OCI-M1 (cell line): ENCODE measurements at places on chromosomes 16 and 17.

- no peak for DNase-seq
Observed at GRCh38 chr17:10579270-10579669, 29.8 kb upstream of the MYH2 start.

DNA sequence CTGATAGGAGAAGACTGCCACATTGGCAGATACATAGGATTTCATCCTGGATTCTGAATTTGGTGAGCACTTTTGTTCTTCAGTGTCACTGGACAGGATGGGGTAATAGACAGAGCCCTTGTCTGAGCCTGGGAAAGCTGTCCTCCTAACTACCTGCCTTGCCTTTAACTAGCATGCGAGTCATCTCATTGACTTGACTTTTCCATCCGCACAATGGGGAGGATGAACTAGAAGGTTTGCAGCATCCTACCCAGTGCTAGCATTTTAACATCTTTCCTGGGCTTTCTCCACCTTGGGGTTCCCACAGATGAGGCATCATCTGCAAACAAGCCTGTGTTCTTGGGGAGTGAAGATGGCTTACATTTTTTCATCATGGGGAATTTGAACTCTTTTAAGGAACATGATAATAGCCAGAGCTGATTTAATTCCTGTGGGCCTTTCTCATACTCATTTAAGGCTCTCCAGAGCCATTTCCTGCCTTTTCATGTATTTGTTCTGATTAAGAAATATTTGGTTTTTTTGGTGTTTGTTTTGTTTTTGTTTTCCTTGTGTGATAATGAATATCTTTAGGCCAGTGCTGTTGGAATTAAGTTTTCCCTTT is 139.5 kb downstream of the MSI2 start:
- DNase-seq, result no peak

DNA sequence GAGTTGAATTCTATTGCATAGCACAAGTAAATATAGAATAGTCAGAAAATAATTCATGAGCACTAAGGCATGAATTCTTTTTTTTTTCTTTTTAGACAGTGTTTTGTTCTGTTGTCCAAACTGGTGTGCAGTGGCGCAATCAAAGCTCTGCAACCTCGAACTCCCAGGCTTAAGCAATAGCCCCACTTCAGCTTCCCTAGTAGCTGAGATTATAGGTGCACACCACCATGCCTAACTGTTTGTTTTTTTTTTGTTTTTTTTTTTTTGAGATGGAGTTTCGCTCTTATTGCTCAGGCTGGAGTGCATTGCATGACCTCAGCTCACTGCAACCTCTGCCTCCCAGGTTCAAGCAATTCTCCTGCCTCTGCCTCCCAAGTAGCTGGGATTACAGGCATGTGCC is 16.6 kb downstream of the TUBD1 start:
- no peak for DNase-seq

DNA sequence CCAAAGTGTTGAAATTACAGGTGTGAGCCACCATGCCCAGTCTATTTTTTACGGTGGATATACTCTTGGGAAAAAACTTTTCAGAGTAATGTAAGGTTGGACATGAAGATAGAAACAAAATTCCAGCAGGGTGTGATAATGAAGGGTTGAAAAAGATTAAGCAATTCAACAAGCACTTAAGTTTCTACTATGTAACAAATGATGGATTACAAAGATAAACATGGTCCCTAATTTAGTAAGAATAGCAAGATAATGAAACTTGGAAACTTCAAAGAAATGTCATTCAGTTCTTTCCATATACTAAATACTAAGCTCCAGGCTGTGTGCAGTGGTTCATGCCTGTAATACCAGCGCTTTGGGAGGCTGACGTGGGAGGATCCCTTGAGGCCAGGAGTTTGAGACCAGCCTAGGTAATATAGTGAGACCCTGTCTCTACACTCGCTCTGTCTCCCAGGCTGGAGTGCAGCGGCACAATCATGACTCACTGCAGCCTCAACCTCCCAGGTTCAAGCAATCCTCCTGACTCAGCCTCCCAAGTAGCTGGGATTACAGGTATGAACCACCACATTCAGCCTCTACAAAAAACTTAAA is 31.0 kb downstream of the PSMD12 start:
- DNase-seq, result no peak

DNA sequence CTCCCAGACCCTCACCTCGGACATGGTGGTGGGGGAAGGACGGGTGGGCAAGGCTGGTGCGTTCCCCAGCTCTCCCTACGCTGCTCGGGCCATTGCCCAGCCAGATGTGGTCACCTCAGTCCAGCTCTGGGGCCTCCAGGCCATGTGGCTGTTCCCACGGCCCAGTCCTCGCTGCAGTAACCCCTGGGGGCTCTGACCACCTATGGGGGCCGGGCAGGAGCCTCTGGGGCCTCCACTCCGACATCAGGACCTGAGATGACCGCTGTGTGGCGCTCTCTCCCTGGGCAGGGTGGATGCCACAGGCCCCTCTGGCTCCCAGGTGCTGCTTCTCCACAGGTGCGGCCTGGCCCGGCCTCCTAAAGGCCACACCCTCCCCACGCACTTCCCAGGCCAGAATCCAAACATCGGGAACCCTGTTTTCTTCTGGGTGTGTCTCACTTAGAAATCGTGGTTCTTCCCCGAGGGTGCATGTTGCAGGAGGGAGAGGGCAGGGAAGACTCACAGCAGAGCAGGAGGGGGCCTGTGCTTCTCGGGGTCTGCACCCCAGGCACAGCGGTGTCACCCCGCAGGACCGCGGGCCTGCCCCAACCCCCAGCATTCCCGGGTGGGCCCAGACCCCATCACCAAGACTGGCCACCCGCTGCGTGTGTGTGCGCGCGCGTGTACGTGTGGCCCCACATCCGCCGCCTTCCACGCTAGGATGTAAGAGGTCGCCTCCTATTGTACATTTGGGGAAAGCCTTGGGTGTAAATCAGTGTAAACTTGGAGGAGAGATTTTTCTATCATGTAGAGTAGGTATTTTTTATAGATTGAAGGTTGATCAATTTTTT is 5.9 kb upstream of the CAPN15 start:
- DNase-seq, result no peak

GRCh38 chr16:89371968-89372634 is 118.3 kb downstream of the ANKRD11 start:
- no peak for DNase-seq

- DNase-seq, result no peak
Observed at GRCh38 chr17:9187828-9188227, 166.5 kb downstream of the NTN1 start.

- DNase-seq, result peak; percentile 27
Observed at GRCh38 chr16:88536971-88537751, 33.0 kb upstream of the ZC3H18 start.

GRCh38 chr17:69367298-69367697 is 40.4 kb upstream of the ABCA5 start:
- peak; percentile 30 for DNase-seq

GRCh38 chr16:27703545-27703944 is 153.6 kb downstream of the KATNIP start:
- no peak for DNase-seq

- DNase-seq, result peak; percentile 24
Observed at GRCh38 chr17:46159686-46160085, 33.5 kb downstream of the KANSL1 start.

- DNase-seq, result peak; percentile 82
Observed at GRCh38 chr17:28008513-28008912, 34.0 kb upstream of the NLK start.

DNA sequence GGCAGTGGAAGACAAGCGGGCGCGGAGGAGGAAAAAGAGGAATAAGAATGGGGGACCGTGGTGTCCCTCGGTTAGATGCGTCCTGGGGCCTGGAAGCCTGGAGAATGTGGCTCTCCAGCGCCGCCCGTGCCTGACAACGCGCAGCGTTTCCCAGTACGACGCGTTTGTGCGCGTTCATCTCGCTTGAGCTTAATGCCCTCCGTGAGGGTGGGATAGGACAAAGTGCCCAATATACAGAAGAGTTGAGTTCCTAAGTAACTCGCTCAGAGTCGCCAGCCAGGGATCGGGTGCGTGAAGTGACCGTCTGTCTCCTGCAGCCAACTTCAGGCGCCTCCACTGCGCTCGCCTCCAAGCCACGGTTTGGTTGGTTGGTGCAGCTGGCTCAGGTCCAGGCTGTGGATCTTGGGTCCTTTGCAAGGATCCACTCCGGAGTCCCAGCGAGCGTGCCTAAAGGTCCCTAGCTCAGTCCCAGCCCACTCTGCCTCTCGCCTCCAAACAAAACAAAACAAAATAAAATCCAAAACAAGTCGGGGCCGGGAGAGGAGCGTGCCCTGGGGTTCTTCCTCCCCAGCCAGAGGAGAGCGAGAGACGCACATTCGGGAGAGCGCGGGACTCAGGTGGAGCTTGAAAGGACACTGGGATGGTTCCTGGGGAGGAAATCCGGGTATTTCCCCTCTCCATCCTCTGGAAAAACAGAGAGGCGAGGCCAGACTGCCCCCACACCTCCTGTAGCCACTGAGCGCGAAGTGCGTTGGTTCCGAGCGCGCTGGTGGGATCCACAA is 974 bp downstream of the GALR2 start:
- DNase-seq, result peak; percentile 16

- DNase-seq, result no peak
Observed at GRCh38 chr16:64364894-64365293, 757.0 kb downstream of the CDH11 start.

DNA sequence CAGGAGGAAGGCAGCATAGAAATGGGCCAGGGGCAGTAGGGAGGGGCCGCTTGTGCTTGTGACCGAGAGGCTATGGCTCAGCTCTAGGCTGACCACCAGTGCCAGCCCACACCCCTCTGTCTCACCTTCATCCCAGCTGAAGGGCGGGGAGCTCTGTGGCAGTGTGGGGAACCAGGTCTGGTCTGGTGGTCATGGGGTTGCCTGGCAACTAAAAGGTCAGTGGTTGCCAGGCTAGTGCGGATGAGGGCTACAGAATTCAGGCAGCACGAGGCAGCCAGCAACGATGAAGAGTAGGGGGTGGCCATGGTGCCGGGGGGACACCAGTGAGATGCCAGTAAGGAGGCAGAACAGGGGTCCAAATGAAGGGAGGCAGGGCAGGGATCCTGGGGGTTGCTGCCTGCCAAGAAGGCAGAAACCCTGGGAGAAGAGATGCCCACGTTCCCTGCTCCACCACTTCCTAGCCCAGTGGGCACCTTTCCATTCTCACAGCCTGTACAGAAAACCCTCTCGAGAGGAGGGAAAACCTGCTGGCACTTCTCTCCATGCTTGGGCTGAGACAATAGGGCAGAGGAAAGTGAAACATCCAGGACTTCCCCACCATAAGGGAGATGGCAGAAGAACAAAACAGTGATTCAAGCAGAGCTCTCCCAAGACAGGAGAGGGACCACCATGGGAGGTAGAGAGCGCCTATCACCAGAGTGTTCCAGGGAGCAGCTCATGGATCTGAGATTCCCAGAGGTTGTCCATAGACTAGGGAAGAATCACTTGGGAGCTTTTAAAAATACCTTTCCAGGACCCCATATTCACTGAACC is 39.7 kb downstream of the SRCIN1 start:
- no peak for DNase-seq

- peak; percentile 87 for DNase-seq
Observed at GRCh38 chr17:41579484-41580243, 7.0 kb downstream of the KRT14 start.

DNA sequence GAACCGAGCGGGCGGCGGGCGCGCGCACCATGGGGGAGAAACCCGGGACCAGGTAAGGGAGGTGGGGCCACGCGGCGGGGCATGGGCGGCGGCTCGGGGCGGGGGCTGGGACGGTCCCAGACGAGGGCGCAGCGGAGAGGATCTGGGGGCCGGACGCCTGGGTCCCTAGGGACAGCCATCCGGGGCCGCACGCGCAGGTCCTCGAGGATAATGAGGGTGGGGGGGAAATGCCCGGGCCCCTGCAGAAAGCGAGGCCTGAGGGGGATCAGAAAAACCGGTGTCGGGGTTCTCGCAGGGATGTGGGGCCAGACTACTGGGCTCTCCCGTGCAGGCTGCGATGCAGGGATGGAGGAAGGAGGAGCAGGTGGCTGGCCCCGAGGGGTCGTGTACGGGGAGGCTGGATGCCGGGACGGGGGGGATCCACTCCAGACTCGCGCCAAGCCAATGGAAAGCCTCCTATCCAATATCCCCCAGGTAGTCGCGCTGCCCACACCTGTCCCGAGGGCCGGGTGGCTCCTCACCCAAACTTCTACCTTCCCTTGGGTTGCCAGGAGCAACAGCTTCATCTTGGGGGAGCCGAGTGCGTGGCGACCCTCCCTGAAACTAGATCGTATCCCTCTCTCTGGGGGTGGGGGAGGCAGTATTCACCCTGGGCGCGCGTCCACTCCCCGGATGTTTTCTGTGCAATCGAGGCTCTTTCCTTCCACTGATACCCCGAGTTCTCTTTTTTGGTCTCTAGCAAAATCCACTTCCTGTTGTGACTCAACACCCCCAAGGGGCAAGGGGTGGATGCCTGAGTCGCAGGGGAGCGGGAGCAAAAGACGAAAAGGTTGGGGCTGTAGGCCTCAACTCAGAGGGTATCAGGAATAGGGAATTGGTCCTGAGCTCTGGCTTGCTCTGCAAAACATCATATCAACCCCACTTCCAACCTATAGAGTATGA is 532 bp downstream of the ARRB2 start:
- DNase-seq, result no peak

GRCh38 chr16:72166151-72166550 is 5.8 kb downstream of the PMFBP1 start:
- DNase-seq, result no peak

DNA sequence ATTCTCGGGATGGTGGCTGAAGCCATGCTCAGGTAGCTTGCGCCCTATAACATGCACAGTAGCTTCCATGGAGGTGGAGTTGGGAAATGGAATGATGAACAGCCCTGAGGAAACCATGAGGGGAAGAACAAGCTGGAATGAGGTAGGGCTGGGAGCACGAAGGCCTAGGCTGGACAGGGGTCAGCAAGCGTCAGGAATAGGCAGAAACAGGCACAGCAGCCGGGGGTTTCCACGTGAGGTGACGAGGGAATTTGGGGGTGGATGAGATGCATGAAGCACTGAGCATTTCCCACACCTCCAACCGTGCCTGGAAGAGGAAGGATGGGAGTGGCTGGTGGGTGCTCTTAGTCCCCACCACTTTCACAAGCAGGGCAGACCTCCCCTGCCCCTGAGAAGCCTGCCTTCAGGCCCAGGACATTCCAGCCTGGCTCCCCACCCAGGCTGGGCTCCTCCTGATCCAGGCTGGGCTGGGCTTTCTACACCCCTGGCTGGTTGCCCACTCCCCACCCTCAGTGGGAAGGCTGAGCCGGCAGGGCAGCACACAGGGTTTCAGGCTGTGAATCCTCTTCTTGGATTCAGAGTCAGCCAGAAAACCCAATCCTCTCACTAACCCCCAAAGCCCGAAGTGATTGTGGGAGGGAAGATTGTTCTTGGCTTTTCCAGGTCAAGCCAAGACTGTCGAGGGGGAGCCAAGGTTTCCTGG is 21.9 kb downstream of the PLEKHG4 start:
- DNase-seq, result no peak

DNA sequence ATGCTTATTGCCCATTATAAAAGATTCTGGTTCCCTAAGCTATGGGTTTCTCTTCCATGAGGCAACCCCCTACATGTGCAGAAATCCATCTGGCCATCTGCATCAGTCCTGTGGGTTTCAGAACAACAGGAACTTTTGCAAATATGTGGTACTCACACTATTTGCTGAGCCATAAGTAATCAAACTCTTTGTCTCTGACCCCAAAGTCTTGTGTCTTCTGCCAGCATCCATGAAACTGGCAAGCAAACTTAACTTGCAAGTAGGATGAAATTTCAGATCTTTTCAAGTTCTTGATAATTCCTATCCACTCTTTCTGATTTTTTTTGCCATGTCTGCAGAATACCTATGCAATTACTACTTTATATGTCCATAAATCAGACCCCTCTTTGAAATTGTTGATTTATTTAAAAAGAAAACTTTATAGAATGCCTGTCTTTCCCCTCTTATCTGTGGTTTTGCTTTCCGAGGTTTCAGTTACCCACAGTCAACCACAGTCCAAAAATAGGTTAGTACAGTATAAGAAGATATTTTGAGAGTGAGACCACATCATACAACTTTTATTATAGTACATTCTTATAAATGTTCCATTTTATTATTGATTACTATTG is 158.4 kb upstream of the IRX3 start:
- DNase-seq, result peak; percentile 2
